ENCODE measurements at places on chromosomes 7 and 10. TPM values are rescaled to one million over a fixed set of nuclear protein-coding genes. Genes with fewer than 3 reads are reported as not detected.

The TMEM225B gene
- total RNA-seq = 2.6 TPM

The FXYD4 gene
- 109 TPM for total RNA-seq

The TNPO3 gene
- 35.7 TPM for total RNA-seq

The SLC18A3 gene
- total RNA-seq = not detected

The GPR22 gene
- not detected for total RNA-seq

- no peaks in the 10 kb centered on the region for H3K4me1 ChIP-seq
- H3K4me3 ChIP-seq = no peak overlapping the region
- no peaks in the 10 kb centered on the region for H3K27me3 ChIP-seq
- H3K36me3 ChIP-seq = peaks cover 70% of the 10 kb centered on the region
- no peak for DNase-seq
Observed at GRCh38 chr10:33249659-33250345, 84.7 kb downstream of the NRP1 start.

DNA sequence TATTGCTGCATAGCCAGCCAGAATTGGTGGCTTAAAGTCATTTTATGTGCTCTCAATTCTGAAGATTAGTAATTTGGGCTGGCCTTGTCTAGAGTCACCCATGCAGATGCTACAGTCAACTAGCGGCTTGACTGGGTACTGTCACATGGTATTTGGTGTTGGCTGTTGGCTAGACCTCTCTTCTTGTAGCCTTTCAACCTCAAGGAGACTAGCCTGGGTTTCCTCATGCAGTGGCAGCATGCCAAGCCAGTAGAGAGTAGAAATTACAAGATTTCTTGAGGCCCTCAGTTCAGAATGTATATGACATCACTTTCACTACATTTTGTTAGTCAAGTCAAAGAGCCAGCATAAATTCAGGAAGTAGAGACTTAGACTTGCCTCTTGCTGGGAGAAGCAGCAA, 3.7 kb upstream of the ZNF800 start:
- no peak overlapping the region for H3K4me3 ChIP-seq
- no peaks in the 10 kb centered on the region for H3K36me3 ChIP-seq
- no peaks in the 10 kb centered on the region for H3K4me1 ChIP-seq
- peaks cover 5% of the 10 kb centered on the region for H3K27me3 ChIP-seq
- DNase-seq = no peak

DNA sequence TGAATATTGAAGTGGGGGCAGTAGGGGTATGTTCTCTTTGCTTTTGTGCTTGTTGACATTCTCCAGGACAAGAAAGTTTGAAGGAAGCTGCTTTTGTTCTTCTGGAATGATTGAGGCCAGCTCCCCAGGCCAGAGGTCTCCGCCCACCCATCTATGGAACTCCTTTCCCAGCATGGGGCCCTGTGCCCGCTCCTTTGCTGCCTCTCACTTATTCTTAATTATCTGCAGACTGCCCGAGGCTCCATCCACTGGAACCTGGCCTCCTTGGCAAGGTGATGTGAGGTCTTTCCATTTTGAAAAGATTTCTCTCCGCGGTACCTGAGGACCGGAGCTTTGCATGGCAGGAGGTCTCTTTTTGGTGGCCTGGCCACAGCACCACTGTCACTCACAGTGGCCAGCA, 39.3 kb upstream of the MKI67 start:
- no peaks in the 10 kb centered on the region for H3K4me1 ChIP-seq
- H3K27me3 ChIP-seq = no peaks in the 10 kb centered on the region
- no peak overlapping the region for H3K27ac ChIP-seq
- DNase-seq = no peak
- no peaks in the 10 kb centered on the region for H3K36me3 ChIP-seq

DNA sequence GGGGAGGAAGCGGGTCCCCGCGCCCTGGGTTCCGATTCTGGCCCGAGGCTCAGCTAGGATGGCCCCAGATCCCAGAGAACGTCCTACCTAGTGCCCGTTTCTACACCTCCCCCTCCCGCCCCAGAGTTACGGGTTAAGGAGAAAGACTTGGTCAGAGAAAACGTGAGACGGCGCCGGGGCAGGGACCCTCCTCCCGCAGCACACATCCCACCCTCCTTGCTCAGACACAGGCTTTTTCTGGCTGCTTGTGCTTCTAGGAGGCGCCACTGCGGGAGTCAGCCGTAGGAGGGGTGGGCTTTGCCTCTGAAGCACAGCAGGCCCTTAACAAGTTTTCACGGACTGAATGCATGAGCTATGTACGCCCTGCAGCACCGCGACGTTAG, 104.9 kb upstream of the LEP start:
- H3K4me1 ChIP-seq = no peaks in the 10 kb centered on the region
- peaks cover 17% of the 10 kb centered on the region for H3K27me3 ChIP-seq
- DNase-seq = no peak
- H3K36me3 ChIP-seq = no peaks in the 10 kb centered on the region
- no peak overlapping the region for H3K27ac ChIP-seq
- peak overlapping the region; percentile 61 for H3K4me3 ChIP-seq

DNA sequence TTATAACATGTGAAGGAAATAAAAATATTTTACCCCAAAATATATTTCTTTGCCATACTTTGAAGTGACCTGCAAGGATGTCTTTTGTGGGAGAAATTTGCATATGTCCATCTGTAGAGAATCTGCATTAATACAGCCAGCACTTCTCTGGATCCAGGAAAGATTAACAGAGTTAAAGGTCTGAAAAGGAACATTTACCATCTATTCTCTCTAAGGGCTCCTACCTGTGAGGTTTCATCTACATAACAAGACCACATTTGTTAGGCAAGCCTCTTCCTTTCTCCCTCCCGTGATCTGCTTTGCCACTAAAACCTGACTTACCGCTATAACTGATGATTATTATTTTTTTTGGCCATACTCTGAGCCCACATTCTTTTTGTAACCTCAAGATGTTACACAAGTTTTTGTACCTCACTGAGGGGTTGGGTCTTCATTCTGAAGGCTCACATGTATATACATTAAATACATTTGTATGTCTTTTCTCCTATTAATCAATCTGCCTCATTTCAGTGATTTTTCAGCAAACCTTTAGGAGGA, 129.4 kb downstream of the AKR1D1 start:
- no peak for DNase-seq
- H3K27me3 ChIP-seq = no peaks in the 10 kb centered on the region
- H3K36me3 ChIP-seq = no peaks in the 10 kb centered on the region
- no peak overlapping the region for H3K4me3 ChIP-seq

DNA sequence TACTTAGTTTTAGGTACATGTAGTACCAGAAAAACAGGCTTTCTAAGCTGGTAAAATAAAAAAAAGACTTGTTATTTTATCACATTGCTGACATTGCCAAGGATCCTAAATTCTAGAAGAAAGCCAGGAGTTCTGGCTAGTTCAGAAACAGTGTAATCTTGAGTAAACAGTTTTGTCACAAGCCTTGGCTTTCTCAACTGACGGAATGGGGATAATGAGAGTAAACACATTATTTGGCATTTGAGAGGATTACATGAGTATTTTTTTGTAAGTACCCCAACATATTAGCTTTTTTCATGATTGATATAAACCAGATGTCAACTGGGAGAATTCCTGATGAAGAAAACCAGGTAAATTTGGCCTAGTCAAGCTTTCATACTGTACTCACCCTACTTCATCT, 269.8 kb downstream of the SORCS1 start:
- no peak overlapping the region for H3K27ac ChIP-seq
- H3K4me3 ChIP-seq = no peak overlapping the region
- DNase-seq = no peak
- peaks cover 3% of the 10 kb centered on the region for H3K4me1 ChIP-seq

DNA sequence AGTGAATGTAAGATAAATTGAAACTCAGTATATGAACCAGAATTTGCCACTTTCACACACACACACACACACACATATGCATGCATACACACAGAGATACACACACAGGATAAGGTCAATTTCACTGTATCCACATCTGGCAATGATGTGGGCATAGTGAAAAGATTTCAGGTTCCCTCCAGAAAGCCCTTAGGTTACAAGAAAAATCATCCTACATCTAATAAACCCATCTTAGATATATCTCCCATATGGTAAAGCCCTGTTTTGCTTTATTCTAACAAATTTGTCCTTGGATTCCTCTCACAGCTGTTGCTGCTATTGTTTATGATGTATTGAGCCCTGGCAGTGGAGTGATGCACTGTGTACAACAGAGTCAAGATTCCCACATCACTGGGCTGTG, 27.9 kb upstream of the DLX6 start:
- no peaks in the 10 kb centered on the region for H3K27me3 ChIP-seq
- no peak overlapping the region for H3K27ac ChIP-seq
- H3K4me3 ChIP-seq = no peak overlapping the region
- no peaks in the 10 kb centered on the region for H3K4me1 ChIP-seq
- DNase-seq = no peak
- no peaks in the 10 kb centered on the region for H3K36me3 ChIP-seq

GRCh38 chr10:61904733-61905725, 3.5 kb downstream of the ARID5B start:
- peak; percentile 55 for DNase-seq
- no peaks in the 10 kb centered on the region for H3K36me3 ChIP-seq
- H3K27ac ChIP-seq = peak overlapping the region; percentile 98
- H3K4me1 ChIP-seq = no peaks in the 10 kb centered on the region
- peak overlapping the region; percentile 83 for H3K4me3 ChIP-seq
- H3K27me3 ChIP-seq = no peaks in the 10 kb centered on the region

GRCh38 chr10:84098667-84099066, 40.6 kb upstream of the GHITM start:
- H3K27me3 ChIP-seq = no peaks in the 10 kb centered on the region
- no peak overlapping the region for H3K4me3 ChIP-seq
- H3K36me3 ChIP-seq = no peaks in the 10 kb centered on the region
- H3K27ac ChIP-seq = no peak overlapping the region

Measured in kidney (tissue), 22 donors.